ENCODE measurements at places on chromosomes 5 and 9.

GRCh38 chr9:93823245-93824072 lies 131.7 kb downstream of the BARX1 start:
- H3K27ac ChIP-seq = no peak overlapping the region
- H3K4me3 ChIP-seq = no peak overlapping the region
- no peak for DNase-seq
- H3K4me1 ChIP-seq = peaks cover 9% of the 10 kb centered on the region
- no peaks in the 10 kb centered on the region for H3K27me3 ChIP-seq

GRCh38 chr5:131109540-131110255 lies 55.4 kb downstream of the HINT1 start:
- no peak overlapping the region for H3K4me3 ChIP-seq
- H3K27me3 ChIP-seq = no peaks in the 10 kb centered on the region
- peak; percentile 35 for DNase-seq
- H3K36me3 ChIP-seq = no peaks in the 10 kb centered on the region

DNA sequence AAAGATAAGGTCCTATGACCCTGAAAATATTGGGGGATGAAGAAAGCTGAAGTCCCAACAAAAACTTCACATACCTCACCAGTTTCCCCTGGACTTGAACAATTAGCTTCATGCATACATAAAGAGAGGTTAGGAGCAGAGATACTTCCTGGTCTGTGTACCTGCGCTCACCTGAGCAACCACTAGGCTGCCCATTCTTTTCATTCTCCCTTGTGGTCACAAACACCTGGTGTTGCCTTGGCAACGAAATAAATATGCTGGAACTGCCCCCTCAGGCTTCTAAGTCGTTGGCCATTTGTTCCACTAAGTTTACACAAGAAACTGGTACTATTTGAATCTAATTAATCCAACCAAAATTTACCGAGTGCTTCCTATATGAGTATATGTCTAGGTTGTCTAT lies 18.1 kb downstream of the OTP start:
- no peak overlapping the region for H3K27ac ChIP-seq
- no peaks in the 10 kb centered on the region for H3K36me3 ChIP-seq
- peaks cover 5% of the 10 kb centered on the region for H3K27me3 ChIP-seq
- no peaks in the 10 kb centered on the region for H3K4me1 ChIP-seq

DNA sequence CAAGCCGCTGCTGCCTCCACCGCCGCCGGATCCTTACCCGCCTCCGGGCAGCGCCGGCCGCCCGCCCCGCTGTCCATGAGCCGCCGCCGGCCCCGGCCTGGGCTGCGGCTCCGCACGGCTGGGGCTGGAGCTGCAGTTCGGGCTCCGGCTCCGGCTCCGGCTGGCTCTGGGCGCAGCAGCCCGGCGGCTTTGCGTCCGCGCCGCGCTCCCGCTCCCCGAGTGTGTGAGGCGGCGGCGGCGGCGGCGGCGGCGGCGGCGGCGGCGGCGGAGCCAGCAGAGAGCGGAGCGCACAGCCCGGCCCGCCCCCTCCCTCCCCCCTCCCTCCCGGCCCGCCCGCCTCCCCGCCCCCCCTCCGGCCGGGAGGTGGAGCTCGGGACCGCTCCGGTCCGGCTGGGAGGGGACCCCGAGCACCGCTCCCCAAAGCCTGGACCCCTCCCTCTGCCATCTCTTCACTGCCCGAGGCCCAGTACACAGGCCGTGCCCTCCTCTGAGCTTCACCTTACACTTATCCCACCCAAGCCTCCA lies at the start of gene PCDH1:
Gene PCDH1 (minus strand): TSS at position 225 of the 525 bp plus-strand sequence. CDS start 148 bp downstream, at position 77.
- peak within 1 kb of the TSS; percentile 81 for H3K27ac ChIP-seq
- peak within 1 kb of the TSS; percentile 69 for H3K4me3 ChIP-seq
- H3K27me3 ChIP-seq = no peaks in the 10 kb centered on the region
- DNase-seq = no peak
- no peaks in the 10 kb centered on the region for H3K36me3 ChIP-seq
- peaks cover 51% of the 10 kb centered on the region for H3K4me1 ChIP-seq

DNA sequence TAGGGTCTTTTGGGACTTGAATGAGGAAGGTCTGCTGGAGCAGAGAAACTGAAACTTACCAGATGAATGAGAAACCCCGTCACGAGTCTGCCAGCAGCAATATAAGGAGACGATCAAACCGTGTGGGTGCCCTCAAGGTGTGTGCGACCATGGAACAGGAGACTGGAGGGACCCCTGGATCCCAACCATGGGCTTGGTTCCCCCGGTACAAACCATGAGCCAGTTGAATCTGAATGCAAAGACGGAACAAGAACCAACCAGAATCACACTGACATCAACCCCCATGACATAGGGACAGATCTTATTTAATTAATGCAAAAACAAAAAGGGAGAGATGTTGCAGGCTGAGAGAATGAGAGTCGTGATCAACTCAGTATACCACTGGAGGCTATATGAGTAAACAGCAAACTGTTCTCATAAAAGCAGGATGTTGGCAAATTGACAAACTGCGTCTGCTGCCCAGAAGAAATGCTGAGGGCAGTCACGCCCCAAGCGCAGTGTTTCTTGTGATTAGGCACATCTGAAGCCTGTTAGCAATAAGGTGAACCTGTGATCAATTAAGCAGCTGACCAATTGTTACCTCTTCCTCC lies 475.5 kb upstream of the ACO1 start:
- no peak overlapping the region for H3K27ac ChIP-seq
- no peak for DNase-seq
- H3K4me3 ChIP-seq = no peak overlapping the region
- H3K27me3 ChIP-seq = no peaks in the 10 kb centered on the region

All from neuronal stem cell (in vitro differentiated cells).